ENCODE measurements at places on chromosomes 5 and 9.

DNA sequence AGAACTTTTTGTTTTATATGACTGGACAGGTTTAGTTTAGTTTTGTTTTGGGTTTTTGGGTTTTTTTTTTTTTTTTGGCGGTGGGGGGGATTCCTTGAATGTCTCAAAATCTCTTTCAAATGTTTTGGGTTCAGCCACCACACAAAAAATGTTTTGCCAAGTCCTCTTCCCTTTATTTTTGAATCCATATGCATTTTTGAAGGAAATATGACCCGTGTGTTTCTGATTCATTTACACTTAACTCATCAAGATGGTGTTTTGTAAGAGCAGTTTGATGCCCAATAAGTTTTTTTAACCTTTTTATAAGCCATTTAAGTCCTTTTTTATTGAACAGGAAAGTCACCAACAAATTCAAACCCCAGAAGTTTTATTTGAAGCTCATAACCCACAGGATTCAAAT, 209.8 kb downstream of the CWC27 start:
- DNase-seq, result no peak

DNA sequence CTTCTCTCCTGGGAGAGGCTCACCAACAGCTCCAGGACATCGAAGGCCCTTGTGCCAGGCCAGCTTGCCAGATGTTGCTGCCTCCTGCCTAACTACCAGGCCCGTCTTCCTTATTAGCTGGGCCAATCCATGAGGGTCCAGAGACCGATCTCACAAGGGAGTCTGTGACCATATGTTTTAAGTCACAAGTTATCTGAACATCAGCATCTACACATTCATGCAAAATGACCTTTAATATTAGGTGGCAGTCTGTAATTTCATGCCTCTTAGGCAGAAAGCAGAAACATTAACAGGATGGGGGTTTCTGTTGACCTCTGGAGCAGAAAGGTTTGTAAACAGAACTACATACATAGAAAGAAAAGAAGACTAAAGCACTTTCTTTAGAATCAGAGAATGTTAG, 75.1 kb upstream of the SLC25A51 start:
- DNase-seq, result no peak

DNA sequence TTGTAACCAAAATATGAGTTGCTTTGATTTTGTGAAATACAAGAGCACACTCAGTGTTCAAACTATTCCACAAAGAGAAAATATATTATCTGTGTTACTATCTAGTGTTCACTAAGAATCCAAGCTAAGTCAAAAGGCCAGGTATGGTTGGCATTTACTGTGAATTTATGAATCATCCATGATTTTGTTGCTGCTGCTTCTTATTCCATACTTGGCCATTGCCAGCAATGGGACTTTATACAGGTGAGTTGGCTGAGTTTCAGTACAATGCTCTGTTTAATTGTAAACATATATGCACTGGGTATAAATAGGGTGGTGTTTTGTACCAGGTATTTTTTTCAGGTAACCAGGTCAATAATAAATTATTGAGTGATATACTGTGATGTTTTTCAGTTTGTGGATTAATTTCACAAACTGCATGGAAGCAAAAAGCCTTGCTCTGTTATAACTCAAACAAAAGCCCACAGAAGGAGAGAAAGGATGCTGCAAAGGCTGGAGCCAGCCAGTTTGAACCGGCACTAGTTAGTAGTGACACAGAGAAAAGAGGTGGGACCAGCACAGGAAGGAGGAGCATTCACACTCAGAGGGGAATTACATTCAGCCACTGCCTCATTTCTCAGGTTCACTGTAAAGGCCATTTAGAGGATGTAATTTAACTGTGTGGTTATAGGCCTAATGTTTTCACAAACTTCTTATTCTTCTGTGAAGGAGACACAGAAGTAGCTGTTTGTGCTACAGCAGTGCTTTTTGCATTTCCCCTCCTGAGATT, 381.8 kb downstream of the ADGRV1 start:
- DNase-seq, result peak; percentile 20

- DNase-seq, result no peak
Observed at GRCh38 chr5:143084407-143084806, 314.2 kb downstream of the ARHGAP26 start.

- DNase-seq, result no peak
Observed at GRCh38 chr9:88358723-88359122, 29.5 kb upstream of the SPIN1 start.

DNA sequence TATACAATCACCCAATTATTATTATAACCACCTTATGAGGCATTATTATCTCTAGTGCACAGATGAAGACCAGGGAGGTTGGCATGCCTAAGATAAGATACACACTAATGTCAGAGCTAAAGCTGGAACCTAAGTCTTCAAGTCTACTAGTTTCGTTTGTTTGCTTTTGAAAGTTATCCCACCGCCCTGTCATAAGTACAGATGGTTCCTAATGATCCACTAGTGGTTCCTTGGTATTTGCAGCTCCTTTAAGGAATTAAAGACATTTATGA, 14.1 kb downstream of the NDUFA8 start:
- no peak for DNase-seq

GRCh38 chr9:113131689-113132151, 19.1 kb upstream of the SLC31A2 start:
- DNase-seq, result no peak

DNA sequence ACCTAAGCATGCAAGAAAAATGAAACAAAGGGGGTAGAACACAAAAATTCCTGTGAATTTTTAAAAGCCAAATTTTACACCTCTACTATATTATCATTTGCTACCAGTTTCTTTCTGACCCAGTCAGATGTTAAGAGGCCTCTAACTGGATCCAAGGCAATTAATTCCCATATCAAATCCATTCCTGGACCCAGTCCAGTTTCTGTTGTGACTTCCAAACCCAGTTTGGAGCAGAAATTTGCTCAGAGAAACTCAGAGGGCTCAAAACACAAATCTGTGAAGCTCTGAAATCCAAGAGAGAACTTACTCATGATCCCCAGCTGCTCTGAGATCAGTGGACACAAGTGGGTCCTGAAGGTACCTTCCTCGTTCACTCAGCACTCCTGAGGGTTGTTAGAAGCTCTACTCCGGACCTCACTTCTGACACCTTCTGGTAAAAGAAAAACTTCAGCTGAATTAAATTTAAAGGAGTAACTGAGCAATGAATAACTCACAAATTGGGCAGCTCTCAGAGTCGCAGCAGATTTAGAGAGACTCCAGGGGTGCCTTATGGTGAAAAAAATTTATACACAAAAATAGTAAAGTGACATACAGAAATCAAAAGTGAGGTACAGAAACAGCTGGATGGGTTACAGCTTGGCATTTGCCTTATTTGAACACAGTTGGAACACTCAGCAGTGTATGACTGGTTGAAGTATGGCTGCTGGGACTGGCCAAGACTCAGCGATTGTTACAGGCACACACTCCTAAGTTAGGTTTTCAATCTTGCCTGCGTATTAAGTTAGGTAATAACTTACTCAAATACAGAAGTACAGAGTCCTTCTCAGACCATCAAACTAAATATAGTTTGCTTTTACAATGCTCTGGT, 32.4 kb downstream of the INSL4 start:
- DNase-seq, result no peak

GRCh38 chr5:38551030-38552017, 5.1 kb downstream of the LIFR start:
- no peak for DNase-seq

GRCh38 chr9:28762167-28762566, 1188.9 kb upstream of the C9orf72 start:
- DNase-seq, result no peak

DNA sequence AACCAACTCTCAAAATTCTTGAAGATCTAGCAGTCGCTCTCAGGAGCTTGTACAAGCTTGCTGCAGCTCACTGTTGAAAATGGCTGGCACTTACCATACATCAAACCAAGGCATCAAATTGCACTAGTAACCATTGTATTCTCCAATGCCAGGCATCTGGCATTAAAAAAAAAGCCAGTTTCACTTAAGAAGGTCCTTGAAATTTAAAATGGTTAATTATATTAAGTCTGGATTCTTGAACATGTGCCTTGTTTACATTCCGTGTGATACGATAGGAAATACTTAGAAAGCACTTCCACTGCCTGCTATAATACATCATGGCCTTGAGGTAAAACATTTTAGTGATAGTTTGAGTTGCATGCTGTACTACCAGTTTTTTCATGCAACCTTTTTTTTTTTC, 300.7 kb downstream of the KDM4C start:
- no peak for DNase-seq

GRCh38 chr9:6961845-6962522, 204.2 kb downstream of the KDM4C start:
- no peak for DNase-seq

GRCh38 chr5:81749192-81749560, 1.7 kb downstream of the SSBP2 start:
- no peak for DNase-seq

DNA sequence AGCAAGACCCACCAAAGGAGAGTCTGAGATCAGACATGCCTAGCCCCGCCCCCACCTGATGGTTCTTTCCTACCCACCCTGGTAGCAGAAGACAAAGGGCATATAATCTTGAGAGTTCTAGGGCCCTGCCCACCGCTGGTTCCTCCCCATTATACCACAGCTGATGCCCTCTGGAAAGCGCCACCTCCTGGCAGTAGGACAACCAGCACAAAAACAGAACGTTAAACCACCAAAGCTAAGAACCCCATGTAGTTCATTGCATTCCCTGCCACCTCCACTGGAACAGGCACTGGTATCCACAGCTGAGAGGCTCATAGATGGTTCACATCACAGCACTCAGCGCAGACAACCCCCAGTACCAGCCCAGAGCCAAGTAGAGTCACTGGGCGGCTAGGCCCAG, 81.2 kb upstream of the TRPC7 start:
- no peak for DNase-seq

DNA sequence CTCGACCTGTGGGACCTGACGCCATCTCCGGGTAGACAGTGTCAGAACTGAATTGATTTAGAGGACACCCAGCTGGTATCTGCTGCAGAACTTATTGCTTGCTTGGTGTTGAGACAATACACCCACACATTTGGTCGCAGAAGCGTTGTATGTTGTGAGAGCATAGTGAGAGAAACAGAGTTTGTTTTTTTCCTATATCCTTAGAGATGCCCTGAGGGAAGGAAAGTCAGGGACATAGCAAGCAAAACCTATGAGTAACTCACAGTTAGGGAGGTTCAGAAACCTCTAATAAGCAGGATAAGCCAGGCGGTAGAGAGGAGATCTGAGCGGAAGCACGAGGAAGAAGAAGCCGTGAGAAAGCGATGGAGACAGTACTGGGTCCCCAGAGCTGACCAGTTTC, 59.8 kb downstream of the PTCD2 start:
- DNase-seq, result no peak
